ENCODE measurements at places on chromosomes 12 and 14.

- DNase-seq, result no peak
Measured at GRCh38 chr12:54412786-54413185, 6.3 kb downstream of the ITGA5 start.

GRCh38 chr14:38901791-38902190 lies 201.2 kb downstream of the SEC23A start:
- no peak for DNase-seq

DNA sequence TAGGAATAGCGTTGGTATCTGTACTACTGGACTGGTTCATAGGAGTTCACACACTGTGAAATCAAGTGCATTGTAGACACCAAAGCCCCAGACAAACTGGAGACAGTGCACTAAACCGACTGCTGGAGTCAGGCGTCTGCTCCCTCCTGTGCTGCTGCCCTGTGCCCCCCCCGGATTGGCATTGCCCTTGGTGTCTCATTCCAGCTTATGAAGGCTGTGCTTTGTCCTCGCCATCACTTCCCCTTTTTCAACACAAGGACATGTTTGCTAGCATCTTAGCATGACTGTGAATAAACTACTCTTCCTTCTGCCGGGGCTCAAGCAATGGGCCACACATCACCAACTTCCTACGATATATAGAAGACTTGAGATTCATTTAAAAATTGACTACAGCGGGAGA lies 84.0 kb downstream of the TMCC3 start:
- no peak for DNase-seq

- no peak for DNase-seq
Measured at GRCh38 chr12:91387461-91388134, 205.0 kb upstream of the DCN start.

GRCh38 chr12:94187361-94187760 lies 39.0 kb downstream of the PLXNC1 start:
- DNase-seq, result peak; percentile 55

DNA sequence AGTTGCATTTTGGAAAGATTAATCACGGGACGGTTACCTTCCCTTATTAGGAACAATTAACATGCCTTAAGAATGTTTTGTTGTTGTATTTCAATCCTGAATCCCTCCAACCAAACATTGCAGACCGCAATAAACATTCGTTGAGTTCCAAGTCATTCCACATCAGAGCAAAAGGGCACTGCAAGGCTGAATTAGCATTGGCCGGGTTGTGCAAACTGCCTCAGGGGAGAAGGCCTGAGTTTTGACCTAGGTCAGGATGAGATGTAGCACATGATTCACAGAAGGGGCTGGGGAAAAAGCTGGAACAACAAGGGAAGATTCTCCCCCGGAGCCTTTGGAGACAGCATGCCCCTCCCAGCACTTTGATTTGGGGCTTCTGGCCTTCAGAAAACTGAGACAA lies 82.1 kb upstream of the BDKRB2 start:
- no peak for DNase-seq

- DNase-seq, result no peak
Measured at GRCh38 chr12:73629893-73630831, 907.5 kb upstream of the ATXN7L3B start.

GRCh38 chr14:59352961-59353360 lies 112.2 kb downstream of the GPR135 start:
- DNase-seq, result no peak

GRCh38 chr14:27916326-27916725 lies 850.3 kb upstream of the FOXG1 start:
- DNase-seq, result no peak

DNA sequence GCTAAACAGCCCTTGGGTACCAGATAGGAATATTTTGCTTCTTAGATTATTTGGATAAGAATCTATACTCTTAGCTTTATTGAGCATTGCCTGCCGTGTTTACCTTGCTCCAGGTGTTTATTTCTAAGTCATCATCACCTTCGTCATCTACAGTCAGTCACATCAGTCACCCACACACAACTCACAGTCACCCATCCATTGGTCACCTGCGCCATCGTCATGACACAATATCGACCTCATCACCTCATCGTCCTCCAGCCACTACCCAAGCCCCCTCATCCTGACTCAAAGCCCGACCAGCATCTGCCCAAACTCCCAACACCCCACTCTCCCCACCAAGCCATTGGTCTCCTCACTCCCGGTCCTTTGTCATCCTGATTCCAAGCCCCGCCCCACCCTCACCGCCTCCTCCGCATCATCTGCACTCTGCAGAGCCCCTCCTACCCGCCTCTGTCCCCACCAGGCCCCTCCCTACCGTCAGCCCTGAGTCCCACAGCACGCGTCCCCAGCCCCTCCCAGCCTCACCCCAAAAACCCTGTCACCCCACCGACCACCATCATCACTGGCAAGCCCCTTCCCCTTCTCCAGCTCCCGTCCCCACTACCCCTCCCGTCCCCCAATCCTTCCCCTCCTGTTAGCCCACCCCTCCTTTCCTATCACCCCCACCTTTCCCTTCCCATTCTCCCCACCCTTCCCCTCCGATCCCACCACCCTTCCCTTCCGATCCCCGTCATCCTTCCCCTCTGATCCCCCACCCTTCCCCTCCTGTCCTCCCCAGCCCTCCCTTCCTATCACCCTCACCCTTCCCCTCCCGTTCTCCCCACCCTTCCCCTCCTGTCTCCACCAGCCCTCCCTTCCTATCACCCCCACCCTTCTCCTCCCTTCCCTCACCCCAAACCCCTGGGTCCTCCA lies 9.8 kb downstream of the DLK1 start:
- DNase-seq, result no peak

GRCh38 chr14:46672128-46672527 lies 20.5 kb upstream of the RPL10L start:
- no peak for DNase-seq

DNA sequence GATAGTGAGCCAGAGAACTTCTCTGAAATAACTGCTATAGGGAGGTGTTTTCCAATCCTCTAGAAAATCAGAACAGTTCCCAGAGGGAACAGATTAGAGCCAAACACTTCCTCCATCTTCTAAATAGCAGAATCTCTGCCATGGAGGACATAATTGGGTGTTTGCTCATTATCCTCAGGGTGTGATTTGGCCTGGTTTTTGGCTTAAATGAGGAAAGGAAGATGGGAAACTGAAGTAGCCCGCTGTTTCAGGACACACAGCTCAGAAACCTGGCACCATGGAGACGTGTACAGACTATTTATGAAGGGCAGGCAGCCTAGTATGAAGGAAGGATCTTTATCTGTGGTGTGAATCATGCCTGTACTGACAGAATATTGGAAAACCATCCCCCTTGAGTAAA lies 231.7 kb upstream of the PRKD1 start:
- no peak for DNase-seq

DNA sequence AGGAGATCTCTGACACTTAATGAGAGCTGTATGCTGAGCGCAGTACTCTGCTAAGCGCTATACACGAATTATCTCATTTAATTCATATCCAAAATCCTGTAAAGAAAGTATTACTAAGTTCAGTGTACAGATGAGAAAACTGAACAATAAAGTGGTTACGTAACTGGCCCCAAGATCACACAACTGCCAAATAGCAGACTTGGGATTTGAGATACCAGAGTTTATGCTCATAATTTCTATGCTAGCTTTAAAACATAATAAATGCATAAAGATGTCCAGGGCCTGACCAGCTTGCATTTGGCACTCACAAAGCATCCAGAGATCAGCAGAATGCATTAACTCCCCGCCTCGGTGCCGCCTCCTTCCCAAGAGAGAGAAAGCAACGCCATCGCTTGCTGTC lies 83.2 kb upstream of the PWP1 start:
- no peak for DNase-seq

GRCh38 chr12:98490501-98491453 lies 24.6 kb upstream of the TMPO start:
- DNase-seq, result peak; percentile 61

- no peak for DNase-seq
Measured at GRCh38 chr12:93390549-93391297, 13.0 kb downstream of the NUDT4 start.

Data from DMS79 treated with DMSO at 0.1 percent for 48 hours (cell line).